ENCODE measurements at places on chromosomes 1 and 21. TPM values are rescaled to one million over a fixed set of nuclear protein-coding genes. Genes with fewer than 3 reads are reported as not detected.

DNA sequence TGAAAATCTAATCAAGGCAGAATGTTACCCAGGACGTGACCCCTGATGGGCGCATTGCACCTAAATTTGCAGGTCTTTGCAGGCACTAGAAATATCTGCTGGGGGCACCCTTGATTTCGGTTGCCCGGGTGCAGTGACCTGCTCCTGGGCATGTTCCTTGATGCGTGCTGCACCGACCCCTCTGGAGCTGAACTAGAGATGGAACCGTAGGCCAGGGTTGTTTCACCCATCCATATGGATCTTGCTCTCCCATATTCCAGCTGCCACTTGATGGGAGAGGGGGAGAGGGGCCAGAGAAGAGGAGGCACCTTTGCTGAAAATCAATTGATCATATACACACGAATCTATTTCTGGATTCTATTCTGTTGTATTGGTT, 8.4 kb upstream of the COL18A1 start:
- DNase-seq = no peak

GBP2 gene
- 97.4 TPM for total RNA-seq

DNA sequence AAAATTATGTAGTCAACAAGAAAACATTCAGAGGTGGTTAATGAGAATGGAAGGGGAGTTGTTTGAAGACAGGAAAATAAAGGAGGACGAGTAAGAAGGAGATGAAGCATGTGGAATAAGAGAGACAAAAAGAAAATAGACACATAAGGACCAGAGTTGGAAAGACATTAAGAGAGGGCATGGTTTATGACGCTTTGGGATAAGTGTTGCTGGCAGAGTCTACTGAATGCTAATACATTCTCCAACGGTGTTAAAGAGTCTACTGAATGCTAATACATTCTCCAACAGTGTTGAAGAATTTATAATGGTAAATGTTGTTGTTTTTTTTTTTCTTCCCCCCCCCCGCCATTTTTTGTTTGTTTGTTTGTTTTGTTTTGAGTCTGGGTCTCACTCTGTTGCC, 13.1 kb downstream of the PRKAA2 start:
- no peak for DNase-seq

DNA sequence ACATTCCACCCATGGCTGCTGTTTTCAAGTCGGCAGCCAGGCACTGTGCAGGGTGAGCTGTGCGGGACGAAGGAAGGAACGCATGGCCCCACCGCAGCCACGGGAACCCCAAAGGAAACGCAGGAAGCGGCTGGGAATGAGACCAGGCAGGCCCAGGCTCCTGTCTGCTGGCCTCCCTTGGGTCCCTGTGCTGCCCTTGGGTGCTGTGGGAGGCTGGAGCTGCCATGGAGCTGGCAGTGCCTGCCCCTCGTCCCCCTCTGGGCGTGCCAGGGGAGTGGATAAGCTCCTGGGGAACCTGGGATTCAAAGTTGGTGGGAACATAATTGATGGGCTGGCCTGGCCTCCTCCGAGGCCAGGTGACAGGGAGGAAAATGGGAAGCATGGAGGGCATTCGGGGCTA, 5.3 kb upstream of the KRTAP10-4 start:
- no peak for DNase-seq
